Fibroblast of lung (primary cell): ENCODE measurements at places on chromosomes 5 and 9. TPM values are rescaled to one million over a fixed set of nuclear protein-coding genes. Genes with fewer than 3 reads are reported as not detected.

DNA sequence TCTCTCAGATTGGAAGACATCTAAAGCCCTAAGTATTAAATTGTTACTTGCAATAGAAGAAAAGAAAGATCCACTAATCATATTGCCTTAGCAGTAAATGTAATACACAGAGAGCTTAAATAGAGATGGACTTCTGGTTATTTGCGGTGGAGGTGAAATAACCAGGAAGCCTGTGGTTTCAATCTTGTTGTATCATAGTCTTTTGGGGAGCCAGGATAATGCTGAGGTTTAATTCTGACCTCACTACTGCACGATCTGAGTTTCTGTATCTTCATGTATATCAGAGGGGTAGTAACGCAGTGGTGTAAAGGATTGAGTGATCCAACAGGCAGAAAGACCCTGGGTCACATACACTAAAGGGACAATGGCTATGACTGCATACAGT lies 71.7 kb downstream of the ANKRD55 start:
- H3K27ac ChIP-seq: no peak overlapping the region
- no peaks in the 10 kb centered on the region for H3K36me3 ChIP-seq
- no peak overlapping the region for H3K4me3 ChIP-seq

GRCh38 chr9:116877072-116877471 lies 190.0 kb downstream of the TRIM32 start:
- no peak overlapping the region for H3K27ac ChIP-seq
- no peak overlapping the region for H3K4me3 ChIP-seq
- no peaks in the 10 kb centered on the region for H3K27me3 ChIP-seq
- H3K36me3 ChIP-seq: no peaks in the 10 kb centered on the region
- no peak for DNase-seq
- no peaks in the 10 kb centered on the region for H3K4me1 ChIP-seq

GRCh38 chr9:20649381-20649780 lies 27.1 kb upstream of the MLLT3 start:
- no peaks in the 10 kb centered on the region for H3K27me3 ChIP-seq
- DNase-seq: no peak
- no peak overlapping the region for H3K4me3 ChIP-seq
- H3K36me3 ChIP-seq: no peaks in the 10 kb centered on the region
- no peaks in the 10 kb centered on the region for H3K4me1 ChIP-seq
- no peak overlapping the region for H3K27ac ChIP-seq

DNA sequence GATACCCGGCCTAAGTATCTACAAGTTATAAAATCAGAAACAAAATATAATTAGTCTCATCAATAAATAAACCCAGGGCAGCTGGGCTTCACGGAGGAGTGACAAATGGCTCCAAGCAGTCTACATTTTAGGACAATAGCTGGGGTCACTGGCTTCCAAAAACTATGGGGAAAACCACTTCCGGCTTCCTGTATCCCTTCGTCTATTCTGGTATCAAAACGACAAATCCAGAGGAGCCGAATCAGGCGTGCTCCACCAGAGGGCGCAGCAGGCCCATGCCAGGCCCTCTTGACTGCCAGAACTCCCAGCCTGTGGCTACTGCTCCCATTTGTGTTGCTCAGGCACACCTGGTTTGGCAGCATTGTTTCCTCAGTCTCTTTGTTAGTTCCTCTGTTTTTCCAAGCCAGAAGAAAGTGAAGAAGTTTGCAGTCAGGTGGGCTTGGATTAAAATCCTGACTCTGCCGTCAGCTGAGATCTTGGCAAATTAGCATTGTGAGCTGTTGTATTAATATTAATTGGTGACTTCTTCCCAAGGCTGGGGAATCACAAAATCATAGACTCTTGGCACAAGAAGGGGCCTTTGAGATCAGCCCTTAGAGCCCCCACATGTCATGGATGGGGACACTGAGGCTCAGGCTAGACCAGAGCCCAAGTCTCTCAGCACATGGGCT lies 11.6 kb upstream of the RAB14 start:
- H3K36me3 ChIP-seq: no peaks in the 10 kb centered on the region
- peak overlapping the region; percentile 50 for H3K27ac ChIP-seq
- H3K4me1 ChIP-seq: peaks cover 3% of the 10 kb centered on the region
- H3K4me3 ChIP-seq: no peak overlapping the region

DNA sequence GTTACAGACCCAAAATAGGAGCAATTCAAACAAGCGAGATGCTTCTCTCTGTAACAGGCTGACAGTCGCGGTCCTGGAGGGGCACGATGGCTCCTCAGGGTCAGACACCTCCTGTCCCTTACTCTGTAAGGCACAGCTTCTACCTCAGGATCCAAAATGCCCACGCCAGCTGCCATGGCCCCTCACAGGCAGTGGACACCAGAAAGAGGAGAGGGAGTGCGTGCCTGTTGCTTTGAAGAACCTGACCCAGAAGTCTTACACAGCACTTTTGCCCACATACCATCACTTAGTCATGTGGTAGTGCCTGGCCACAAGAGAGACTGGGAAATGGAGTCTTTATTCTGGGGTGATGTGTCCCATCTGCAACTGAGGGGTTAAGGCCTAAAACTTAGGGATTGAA lies 11.6 kb upstream of the ABL1 start:
- H3K27me3 ChIP-seq: no peaks in the 10 kb centered on the region
- no peak overlapping the region for H3K4me3 ChIP-seq
- peak overlapping the region; percentile 54 for H3K27ac ChIP-seq
- peaks cover 21% of the 10 kb centered on the region for H3K4me1 ChIP-seq
- peak; percentile 67 for DNase-seq
- no peaks in the 10 kb centered on the region for H3K36me3 ChIP-seq

- no peaks in the 10 kb centered on the region for H3K27me3 ChIP-seq
- DNase-seq: no peak
- no peaks in the 10 kb centered on the region for H3K36me3 ChIP-seq
- H3K4me3 ChIP-seq: no peak overlapping the region
These were observed 74.3 kb upstream of the PTGER4 start for GRCh38 chr5:40605295-40605958.

- no peaks in the 10 kb centered on the region for H3K4me1 ChIP-seq
- no peak overlapping the region for H3K4me3 ChIP-seq
- no peak overlapping the region for H3K27ac ChIP-seq
- H3K27me3 ChIP-seq: no peaks in the 10 kb centered on the region
- DNase-seq: peak; percentile 97
These were observed 309.7 kb downstream of the NSG2 start for GRCh38 chr5:174355208-174355612.

DNA sequence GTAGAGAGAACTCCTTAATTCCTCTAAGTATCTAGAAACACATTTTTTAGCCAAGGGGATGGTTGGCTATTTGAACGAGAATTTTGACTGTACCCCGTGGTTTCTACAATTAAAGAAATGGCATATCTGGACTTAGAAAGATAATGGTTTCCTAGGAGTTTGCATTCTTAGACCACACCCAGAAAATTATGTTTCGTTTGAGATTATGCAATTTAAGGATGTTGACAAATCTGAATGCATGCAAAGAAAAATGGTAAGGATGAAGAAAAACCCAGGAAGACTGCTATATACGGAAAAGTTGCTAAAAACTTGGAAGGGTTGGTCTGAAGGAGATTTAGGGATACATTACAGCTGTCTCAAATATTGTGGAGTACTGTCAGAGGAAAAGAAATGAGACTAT lies 538.5 kb upstream of the WWC1 start:
- no peaks in the 10 kb centered on the region for H3K36me3 ChIP-seq
- no peak for DNase-seq
- H3K4me1 ChIP-seq: no peaks in the 10 kb centered on the region
- no peaks in the 10 kb centered on the region for H3K27me3 ChIP-seq
- no peak overlapping the region for H3K27ac ChIP-seq
- no peak overlapping the region for H3K4me3 ChIP-seq

- no peaks in the 10 kb centered on the region for H3K36me3 ChIP-seq
- H3K27me3 ChIP-seq: no peaks in the 10 kb centered on the region
These were observed 591 bp downstream of the ABCA1 start for GRCh38 chr9:104927216-104927911.

- H3K36me3 ChIP-seq: no peaks in the 10 kb centered on the region
- no peak for DNase-seq
- no peak overlapping the region for H3K4me3 ChIP-seq
- no peaks in the 10 kb centered on the region for H3K27me3 ChIP-seq
- H3K4me1 ChIP-seq: peaks cover 16% of the 10 kb centered on the region
These were observed 129.8 kb upstream of the ZNF366 start for GRCh38 chr5:72637058-72637457.

DNA sequence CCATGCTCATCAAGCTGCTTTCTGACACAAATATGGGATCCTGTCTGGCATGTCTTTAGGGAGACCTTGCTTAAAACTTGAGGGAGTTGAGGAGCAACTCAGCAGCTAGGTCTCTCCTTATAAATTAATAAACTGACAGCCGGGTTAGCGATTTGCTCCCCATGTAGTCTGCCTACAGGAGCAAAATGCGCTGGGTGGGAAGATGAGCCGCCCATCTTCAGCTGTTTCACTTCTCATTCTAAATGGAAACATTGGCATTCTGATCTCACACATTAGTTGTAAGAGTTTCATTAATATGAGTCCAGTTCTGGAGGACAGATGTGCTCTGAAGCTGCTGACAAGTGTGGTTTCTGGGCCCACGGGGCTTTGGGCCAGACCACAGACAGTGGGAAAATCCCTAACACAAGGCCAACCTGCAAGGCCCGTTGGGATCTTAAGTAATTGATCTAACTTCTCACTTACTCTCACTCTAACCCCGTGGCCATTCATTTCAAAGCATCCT lies 197.0 kb downstream of the MCTP1 start:
- H3K27ac ChIP-seq: no peak overlapping the region
- H3K4me3 ChIP-seq: no peak overlapping the region
- H3K36me3 ChIP-seq: no peaks in the 10 kb centered on the region
- no peaks in the 10 kb centered on the region for H3K4me1 ChIP-seq
- no peak for DNase-seq
- no peaks in the 10 kb centered on the region for H3K27me3 ChIP-seq

DNA sequence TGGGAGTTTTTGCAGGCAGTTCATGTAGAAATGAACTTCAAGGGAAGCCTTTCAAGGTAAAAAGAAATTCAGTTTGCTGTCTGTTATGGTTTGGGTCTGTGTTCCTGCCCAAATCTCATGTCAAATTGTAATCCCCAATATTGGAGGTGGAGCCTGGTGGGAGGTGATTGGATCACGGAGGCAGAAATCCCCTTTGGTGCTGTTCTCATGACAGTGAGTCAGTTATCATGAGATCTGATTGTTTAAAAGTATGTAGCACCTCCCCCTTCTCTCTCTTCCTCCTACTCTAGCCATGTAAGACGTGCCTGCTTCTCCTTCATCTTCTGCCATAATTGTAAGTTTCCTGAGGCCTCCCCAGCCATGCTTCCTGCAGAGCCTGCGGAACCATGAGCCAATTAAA lies 341.4 kb downstream of the ARHGEF28 start:
- no peaks in the 10 kb centered on the region for H3K4me1 ChIP-seq
- H3K27me3 ChIP-seq: peaks cover 3% of the 10 kb centered on the region
- DNase-seq: no peak
- H3K4me3 ChIP-seq: no peak overlapping the region

GRCh38 chr5:57692582-57693487 lies 210.2 kb upstream of the ACTBL2 start:
- H3K27ac ChIP-seq: no peak overlapping the region
- H3K36me3 ChIP-seq: no peaks in the 10 kb centered on the region
- H3K4me3 ChIP-seq: no peak overlapping the region
- peak; percentile 95 for DNase-seq

GRCh38 chr5:135128361-135128760 lies 94.3 kb upstream of the PITX1 start:
- H3K27me3 ChIP-seq: peaks cover 10% of the 10 kb centered on the region
- no peak overlapping the region for H3K27ac ChIP-seq
- H3K4me1 ChIP-seq: peaks cover 11% of the 10 kb centered on the region
- DNase-seq: no peak
- no peaks in the 10 kb centered on the region for H3K36me3 ChIP-seq

The C5orf46 gene
- total RNA-seq: not detected in 2 replicates

The PCDHGB3 gene
- total RNA-seq: 3.1 and 5.8 TPM in 2 replicates

- no peak overlapping the region for H3K27ac ChIP-seq
- DNase-seq: no peak
- no peaks in the 10 kb centered on the region for H3K36me3 ChIP-seq
These were observed 503.0 kb upstream of the CD180 start for GRCh38 chr5:67699560-67699959.

The FOXD4 gene
- total RNA-seq: 0.17 and 0.26 TPM in 2 replicates

The PROP1 gene
- not detected in 2 replicates for total RNA-seq

The PDE6A gene
- under 0.01 TPM in 2 replicates for total RNA-seq

GRCh38 chr9:92480291-92480771 lies 2.0 kb downstream of the ASPN start:
- H3K4me1 ChIP-seq: peaks cover 14% of the 10 kb centered on the region
- peak overlapping the region; percentile 41 for H3K27ac ChIP-seq
- H3K27me3 ChIP-seq: no peaks in the 10 kb centered on the region
- DNase-seq: peak; percentile 69
- H3K4me3 ChIP-seq: no peak overlapping the region

The SIGMAR1 gene
- 23.4 and 52.5 TPM in 2 replicates for total RNA-seq

GRCh38 chr5:169970339-169970738 lies 10.0 kb downstream of the INSYN2B start:
- peak overlapping the region; percentile 87 for H3K27ac ChIP-seq
- no peaks in the 10 kb centered on the region for H3K27me3 ChIP-seq
- DNase-seq: no peak
- no peak overlapping the region for H3K4me3 ChIP-seq

The MAMDC2 gene
- total RNA-seq: 5.4 and 23.0 TPM in 2 replicates

- H3K27ac ChIP-seq: no peak overlapping the region
- no peaks in the 10 kb centered on the region for H3K4me1 ChIP-seq
- H3K36me3 ChIP-seq: peaks cover 23% of the 10 kb centered on the region
These were observed 17.1 kb downstream of the F2R start for GRCh38 chr5:76733049-76733417.

The PRLR gene
- total RNA-seq: 0.33 TPM in 1 of 2 replicates, not detected in the other

The STKLD1 gene
- total RNA-seq: 0.51 and 0.99 TPM in 2 replicates

GRCh38 chr9:77194423-77194822 lies 17.1 kb downstream of the VPS13A start:
- no peaks in the 10 kb centered on the region for H3K27me3 ChIP-seq
- DNase-seq: peak; percentile 7
- no peak overlapping the region for H3K27ac ChIP-seq
- no peaks in the 10 kb centered on the region for H3K36me3 ChIP-seq
- no peaks in the 10 kb centered on the region for H3K4me1 ChIP-seq
- H3K4me3 ChIP-seq: no peak overlapping the region
